Melanocyte of skin (primary cell): ENCODE measurements at places on chromosomes 3 and 15. TPM values are rescaled to one million over a fixed set of nuclear protein-coding genes. Genes with fewer than 3 reads are reported as not detected.

USP19 gene
- total RNA-seq = 42.5 and 44.4 TPM in 2 replicates

LZTFL1 gene
- total RNA-seq = 10.0 and 11.7 TPM in 2 replicates

LTF gene
- total RNA-seq = 0.15 TPM in 1 of 2 replicates, not detected in the other

CHRM5 gene
- not detected in 2 replicates for total RNA-seq

TLR9 gene
- not detected in 2 replicates for total RNA-seq
